ENCODE measurements at places on chromosomes 1 and 21. TPM values are rescaled to one million over a fixed set of nuclear protein-coding genes. Genes with fewer than 3 reads are reported as not detected.

GRCh38 chr1:8197493-8198282 is 120.2 kb upstream of the SLC45A1 start:
- DNase-seq, result peak; percentile 67

- no peak for DNase-seq
These were observed 38.8 kb downstream of the WNT4 start for GRCh38 chr1:22104094-22104493.

PCSK9 gene
- total RNA-seq, result not detected

DNA sequence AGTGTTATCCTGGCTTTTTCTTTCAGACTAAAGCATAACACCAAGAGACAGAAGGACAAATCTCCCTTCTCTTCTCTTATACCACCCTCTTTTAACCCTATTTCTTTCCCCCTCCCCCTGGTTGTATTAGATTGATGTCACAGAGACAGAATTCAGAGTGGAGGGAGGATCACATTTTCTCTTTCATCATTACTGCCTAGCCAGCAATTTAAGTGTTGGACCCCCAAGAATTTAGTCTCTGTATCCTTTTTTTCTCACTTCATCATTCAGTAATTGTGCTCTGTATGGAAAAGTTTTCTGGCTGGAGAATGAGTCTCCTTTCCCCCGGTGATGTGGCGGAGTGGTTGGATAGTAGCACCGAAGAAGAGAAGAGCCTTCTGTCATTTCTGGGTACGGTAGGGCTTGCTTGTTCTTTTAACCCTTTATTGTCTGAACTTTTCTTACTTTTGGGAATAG is 124.8 kb downstream of the CLEC20A start:
- DNase-seq, result no peak

GRCh38 chr1:147072482-147073432 is 99.5 kb downstream of the PRKAB2 start:
- DNase-seq, result no peak

DNA sequence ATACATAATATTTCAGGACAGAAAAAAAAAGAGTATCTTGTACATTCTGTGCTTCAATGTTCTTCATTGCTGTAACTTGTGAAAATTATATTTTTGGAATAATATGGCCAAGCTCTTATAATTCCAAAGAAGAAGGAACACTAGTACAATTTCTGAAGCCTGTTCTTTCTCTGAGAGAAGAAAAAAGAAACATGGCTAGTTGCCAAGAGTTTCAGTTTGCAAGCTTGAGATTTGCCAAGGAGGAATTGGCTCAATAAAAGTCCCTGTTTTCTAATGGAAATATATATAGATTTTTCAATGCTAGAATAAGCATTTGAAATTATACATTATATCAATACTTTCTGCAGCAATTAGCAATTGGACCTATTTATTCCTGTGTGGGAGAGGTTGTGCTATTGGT is 285.2 kb upstream of the NEGR1 start:
- no peak for DNase-seq

Data from Right ventricle myocardium superior (tissue), 1 donor.